ENCODE measurements at places on chromosomes 12 and 14. TPM values are rescaled to one million over a fixed set of nuclear protein-coding genes. Genes with fewer than 3 reads are reported as not detected.

The TDG gene
- 50.9 TPM for total RNA-seq

The SLC10A1 gene
- not detected for total RNA-seq

The EEF1AKMT3 gene
- total RNA-seq: 1.3 TPM

The ETFBKMT gene
- 0.94 TPM for total RNA-seq

The CEP170B gene
- total RNA-seq: 0.90 TPM

The FLRT2 gene
- 8.9 TPM for total RNA-seq

DNA sequence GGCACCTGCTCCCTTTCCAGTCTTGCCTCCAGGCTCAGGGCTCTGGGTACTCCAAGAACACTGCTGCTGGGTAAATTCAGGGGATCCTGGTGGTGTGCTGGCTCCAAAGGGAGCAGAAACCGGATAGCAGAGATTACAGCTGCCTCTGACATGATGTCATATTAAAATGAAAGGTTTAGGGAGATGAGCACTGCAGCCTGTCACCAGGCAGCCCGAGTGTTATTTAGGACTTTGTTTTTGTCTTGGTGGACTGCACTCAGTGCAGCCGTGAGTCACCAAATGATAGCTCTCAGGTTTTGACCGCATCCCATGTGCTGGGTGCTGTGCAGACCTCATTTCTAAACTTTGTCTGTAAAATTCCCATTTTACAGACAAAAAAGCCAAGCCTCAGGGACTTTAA lies 266.0 kb upstream of the CRY1 start:
- DNase-seq: no peak
- H3K4me3 ChIP-seq: no peak overlapping the region
- H3K27me3 ChIP-seq: no peaks in the 10 kb centered on the region
- H3K27ac ChIP-seq: no peak overlapping the region

- DNase-seq: no peak
- H3K4me3 ChIP-seq: no peak overlapping the region
- H3K36me3 ChIP-seq: no peaks in the 10 kb centered on the region
- H3K27me3 ChIP-seq: peaks cover 66% of the 10 kb centered on the region
- H3K27ac ChIP-seq: no peak overlapping the region
These were observed 15.3 kb downstream of the NKX2-1 start for GRCh38 chr14:36504771-36505175.

DNA sequence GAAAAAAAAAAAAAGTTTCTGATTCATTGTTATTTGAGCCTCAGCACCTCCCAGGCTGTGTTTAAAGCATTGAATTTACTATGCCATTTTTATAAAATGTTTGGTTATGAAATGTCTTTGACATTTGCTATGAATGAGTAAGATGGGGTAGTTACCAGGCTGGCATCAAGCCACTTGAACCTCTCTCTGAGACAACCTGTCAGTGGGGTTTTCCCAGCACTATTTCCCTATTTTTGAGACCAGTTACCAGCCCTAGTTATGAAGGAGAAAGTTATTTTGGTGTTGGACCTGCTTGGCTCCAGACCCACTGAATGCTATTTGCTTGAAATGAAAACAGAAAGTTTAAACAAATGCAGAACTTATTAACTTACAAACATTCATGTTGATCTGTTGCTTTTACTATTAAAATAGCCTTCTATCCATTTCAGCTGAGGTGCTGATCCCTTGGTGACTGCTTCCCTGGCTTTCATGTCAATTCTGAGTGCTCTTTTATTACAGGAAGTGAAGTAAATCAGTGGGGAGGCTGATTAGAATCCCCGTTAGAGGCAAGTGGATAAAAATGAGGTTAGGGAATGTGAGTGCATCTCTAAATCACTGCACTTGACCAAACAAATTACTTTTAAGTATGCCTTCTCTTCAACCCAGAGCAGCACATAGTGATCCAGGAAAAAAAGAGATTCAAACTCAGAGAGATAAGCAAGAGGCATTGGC lies 37.8 kb downstream of the LLPH start:
- no peak overlapping the region for H3K27ac ChIP-seq
- no peak overlapping the region for H3K4me3 ChIP-seq
- no peaks in the 10 kb centered on the region for H3K4me1 ChIP-seq
- no peaks in the 10 kb centered on the region for H3K36me3 ChIP-seq
- no peaks in the 10 kb centered on the region for H3K27me3 ChIP-seq

GRCh38 chr12:13976028-13976584 lies 5.3 kb downstream of the GRIN2B start:
- H3K4me1 ChIP-seq: no peaks in the 10 kb centered on the region
- peaks cover 24% of the 10 kb centered on the region for H3K27me3 ChIP-seq
- no peak overlapping the region for H3K27ac ChIP-seq
- no peak overlapping the region for H3K4me3 ChIP-seq
- no peak for DNase-seq
- H3K36me3 ChIP-seq: no peaks in the 10 kb centered on the region

GRCh38 chr12:14654416-14654815 lies 42.0 kb downstream of the GUCY2C start:
- no peak overlapping the region for H3K4me3 ChIP-seq
- H3K4me1 ChIP-seq: no peaks in the 10 kb centered on the region
- no peak overlapping the region for H3K27ac ChIP-seq

DNA sequence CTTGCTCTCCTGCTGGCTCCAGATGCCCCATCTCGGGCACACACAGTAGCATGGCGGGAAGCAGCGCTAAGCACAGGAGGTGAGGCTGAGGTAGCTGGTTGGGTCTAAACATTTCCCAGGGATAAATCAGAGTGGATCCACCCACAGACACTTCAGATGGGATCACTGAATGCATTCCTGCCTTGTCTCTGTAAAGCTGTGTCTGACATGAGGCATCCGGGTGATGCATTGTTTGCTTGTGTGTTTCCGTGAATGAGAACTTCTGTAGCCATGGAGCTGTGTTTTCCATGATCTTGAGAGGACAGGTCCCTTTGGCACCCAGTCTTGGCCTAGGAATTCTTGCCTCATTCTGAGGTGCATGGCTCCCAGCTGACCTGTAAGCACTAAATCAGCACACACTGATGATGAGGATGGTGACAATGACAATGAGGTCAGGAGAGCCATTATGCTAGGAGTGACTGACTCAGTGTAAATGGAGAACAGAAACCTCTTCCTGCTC lies 6.7 kb upstream of the KRT75 start:
- no peaks in the 10 kb centered on the region for H3K4me1 ChIP-seq
- H3K27ac ChIP-seq: no peak overlapping the region
- H3K4me3 ChIP-seq: no peak overlapping the region
- H3K36me3 ChIP-seq: no peaks in the 10 kb centered on the region
- H3K27me3 ChIP-seq: peaks cover 6% of the 10 kb centered on the region

DNA sequence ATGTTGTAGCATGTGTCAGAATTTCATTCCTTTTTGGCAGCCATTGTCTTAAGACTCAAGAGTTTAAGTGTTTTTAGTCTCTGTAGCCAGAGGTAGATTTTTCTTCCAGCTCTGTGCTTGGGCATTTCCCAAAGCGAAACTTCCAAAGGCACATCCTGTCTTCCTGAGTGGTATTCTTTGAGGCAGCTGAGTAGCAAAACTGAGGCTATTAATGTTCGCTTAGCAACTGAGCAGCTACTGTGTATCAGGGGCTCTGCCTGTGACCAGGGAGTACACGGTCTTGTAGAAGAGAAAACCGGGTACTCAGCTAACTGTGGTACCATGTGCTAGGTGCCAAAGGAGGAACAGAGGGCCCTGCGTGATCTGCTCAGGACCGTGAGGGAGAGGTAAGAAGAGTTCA lies 52.0 kb downstream of the ETV6 start:
- no peaks in the 10 kb centered on the region for H3K27me3 ChIP-seq
- H3K4me1 ChIP-seq: peaks cover 45% of the 10 kb centered on the region
- no peak overlapping the region for H3K27ac ChIP-seq
- peaks cover 21% of the 10 kb centered on the region for H3K36me3 ChIP-seq
- H3K4me3 ChIP-seq: no peak overlapping the region

DNA sequence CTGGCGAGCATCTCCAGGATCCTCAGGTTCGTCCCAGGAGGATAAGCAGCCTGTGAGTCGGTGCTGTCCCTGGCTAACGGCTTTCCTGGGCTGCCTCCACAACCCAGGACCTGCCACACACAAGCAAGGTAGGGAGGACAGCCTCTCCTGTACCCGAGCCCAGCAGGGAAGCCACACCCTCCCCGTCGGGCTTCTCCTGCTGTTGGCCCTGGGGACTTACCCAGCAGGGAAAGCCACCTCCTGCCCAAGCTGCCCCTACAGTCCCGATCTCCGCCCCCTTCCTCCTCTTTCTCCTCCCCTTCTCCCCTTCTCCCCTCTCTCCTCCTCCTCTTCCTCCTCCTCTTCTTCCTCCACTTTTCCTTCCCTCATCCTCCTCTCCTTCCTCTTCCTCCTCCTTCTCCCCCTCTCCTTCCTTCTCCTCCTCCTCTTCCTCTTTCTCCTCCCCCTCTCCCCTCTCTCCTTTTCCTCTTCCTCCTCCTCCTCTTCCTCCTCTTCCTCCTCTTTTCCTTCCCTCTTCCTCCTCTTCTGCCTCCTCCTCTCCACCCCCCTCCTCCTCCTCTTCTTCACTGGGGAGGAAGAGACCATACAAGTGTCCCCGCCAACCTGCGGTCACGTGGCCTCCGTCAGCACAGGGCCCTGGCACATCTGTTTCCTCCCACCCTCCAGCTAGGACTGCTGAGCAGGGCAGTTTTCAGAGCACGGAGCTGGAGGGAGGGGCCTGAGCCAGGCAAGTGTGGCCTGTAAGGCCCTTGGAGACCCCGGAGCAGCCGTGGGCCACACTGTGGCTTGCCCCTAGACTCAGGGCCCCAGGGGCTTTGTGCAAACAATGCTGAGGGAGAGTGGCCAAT lies 17.3 kb upstream of the RFLNA start:
- no peaks in the 10 kb centered on the region for H3K36me3 ChIP-seq
- no peaks in the 10 kb centered on the region for H3K27me3 ChIP-seq
- peaks cover 36% of the 10 kb centered on the region for H3K4me1 ChIP-seq
- H3K27ac ChIP-seq: peak overlapping the region; percentile 59
- DNase-seq: peak; percentile 75

- H3K4me1 ChIP-seq: no peaks in the 10 kb centered on the region
- DNase-seq: no peak
- no peaks in the 10 kb centered on the region for H3K27me3 ChIP-seq
These were observed 35.7 kb upstream of the GTF2A1 start for GRCh38 chr14:81256289-81256960.

GRCh38 chr14:54175298-54175942 lies 218.8 kb upstream of the BMP4 start:
- no peaks in the 10 kb centered on the region for H3K27me3 ChIP-seq
- H3K27ac ChIP-seq: no peak overlapping the region
- no peak for DNase-seq
- no peaks in the 10 kb centered on the region for H3K36me3 ChIP-seq
- H3K4me3 ChIP-seq: no peak overlapping the region
